ENCODE measurements at places on chromosomes 1 and 21.

DNA sequence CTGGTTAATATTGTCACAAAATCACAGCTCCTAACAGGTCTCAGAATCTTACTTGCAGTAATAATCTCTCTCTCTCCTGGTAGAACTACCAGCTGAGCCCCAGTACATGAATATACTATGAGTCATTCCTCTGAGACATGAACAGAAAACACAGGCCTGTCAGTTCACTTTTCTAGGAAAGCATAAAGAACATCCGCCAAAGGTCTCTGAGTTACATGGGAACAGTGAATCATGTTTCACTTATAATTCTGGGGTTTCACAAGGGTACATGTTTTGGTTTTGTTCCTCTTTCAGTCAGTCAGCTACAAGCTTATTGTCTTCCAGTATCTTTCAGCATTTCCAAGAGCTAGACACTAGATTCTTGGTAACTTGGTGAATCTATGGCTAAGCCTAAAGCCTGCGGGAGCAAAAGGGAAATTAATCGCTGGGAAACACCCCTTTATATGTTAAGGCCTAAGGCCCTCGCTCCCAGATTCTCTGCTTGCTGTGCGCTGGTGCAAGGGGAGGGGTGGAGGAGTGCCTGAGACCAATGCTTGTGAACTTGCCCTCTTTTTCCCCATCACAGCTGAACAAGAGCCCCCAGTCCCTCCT is 31.7 kb downstream of the IFNGR2 start:
- peak; percentile 72 for DNase-seq

- no peak for DNase-seq
Measured at GRCh38 chr1:111497592-111497991, 5.8 kb downstream of the ADORA3 start.

GRCh38 chr1:153322568-153322967 is 9.8 kb upstream of the PGLYRP3 start:
- no peak for DNase-seq

DNA sequence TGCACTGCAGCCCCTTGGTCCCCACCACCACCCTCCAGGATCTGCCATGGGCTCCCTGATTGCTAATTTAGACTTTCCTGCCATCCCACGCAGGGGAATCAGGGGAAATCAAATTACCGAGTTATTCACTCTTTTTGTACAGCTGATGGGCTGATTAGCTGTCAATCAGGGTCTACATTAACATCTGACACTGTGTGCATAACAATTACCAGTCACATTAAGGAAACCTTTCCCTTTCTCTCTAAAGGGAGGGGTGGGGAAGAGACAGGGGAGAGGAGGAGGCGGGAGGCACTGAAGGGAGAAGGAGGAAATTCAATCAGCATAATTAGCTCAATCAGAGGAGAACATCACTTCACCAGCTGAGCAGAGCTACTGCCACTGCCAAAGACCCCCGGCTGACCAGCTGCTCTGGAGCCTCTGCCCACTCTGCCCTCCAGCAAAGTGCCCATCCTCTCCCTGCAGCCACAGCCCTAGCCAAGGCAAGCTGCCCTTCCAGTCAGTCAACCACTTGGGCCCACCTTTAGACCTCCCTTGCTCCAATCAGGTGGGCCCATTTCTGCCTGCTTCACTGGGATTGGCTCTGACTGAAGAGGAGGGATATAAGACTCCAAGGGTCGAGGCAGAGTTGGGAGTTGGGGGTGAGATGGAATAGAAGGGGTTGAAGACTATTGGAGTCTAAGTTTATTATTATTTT is 199.3 kb upstream of the ZC3H12A start:
- DNase-seq: no peak

- no peak for DNase-seq
Measured at GRCh38 chr1:165843304-165843703, 15.9 kb downstream of the UCK2 start.

- DNase-seq: no peak
Measured at GRCh38 chr1:162022626-162023025, 1.0 kb downstream of the OLFML2B start.

GRCh38 chr21:46598581-46599572 is 6.0 kb downstream of the S100B start:
- no peak for DNase-seq

DNA sequence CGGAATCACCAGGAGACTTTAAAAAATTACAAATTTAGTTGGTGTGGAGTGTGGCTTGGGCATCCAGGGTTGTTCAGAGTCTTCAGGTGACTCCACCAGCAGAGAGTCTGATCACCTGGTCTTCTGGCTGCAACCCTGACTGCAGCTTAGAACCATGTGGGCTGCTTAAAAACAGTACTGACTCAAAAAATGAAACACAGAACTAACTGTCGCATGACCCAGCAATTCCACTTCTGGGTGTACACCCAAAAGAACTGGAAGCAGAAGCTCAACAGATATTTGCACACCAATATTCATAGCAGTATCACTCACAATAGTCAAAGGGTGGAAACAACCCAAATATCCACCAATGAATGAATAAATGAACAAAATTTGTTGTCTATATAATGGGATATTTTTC is 17.3 kb downstream of the TLR5 start:
- DNase-seq: no peak

DNA sequence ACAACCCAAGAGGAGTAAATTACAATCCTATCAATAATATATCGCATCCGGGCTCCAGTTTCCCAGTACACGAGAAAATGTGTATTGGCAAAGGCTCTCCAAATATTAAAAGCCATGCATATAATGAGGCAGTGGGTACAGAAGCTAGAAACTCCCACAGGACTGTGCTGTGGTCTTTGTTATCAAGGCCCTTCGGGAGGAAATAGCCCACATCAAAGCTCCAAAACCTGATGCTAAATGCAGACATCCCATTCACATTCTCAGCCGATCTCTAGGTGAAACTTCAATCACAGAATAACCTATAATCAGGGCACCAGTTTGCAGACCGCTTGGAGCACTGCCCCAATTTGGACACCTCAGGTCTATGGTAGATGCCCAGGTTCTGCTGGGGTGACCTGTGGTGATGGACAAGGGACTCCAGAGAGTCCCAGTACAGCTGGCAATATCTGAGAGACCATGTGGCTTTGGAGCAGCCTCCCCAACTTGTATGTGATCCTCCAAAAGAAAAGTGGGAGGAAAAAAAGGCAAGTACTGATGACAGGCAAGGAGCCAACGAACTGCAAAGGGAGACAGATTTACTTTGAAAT is 148.8 kb upstream of the CAMK1G start:
- no peak for DNase-seq

GRCh38 chr1:175560192-175560591 is 183.2 kb downstream of the TNR start:
- DNase-seq: no peak

DNA sequence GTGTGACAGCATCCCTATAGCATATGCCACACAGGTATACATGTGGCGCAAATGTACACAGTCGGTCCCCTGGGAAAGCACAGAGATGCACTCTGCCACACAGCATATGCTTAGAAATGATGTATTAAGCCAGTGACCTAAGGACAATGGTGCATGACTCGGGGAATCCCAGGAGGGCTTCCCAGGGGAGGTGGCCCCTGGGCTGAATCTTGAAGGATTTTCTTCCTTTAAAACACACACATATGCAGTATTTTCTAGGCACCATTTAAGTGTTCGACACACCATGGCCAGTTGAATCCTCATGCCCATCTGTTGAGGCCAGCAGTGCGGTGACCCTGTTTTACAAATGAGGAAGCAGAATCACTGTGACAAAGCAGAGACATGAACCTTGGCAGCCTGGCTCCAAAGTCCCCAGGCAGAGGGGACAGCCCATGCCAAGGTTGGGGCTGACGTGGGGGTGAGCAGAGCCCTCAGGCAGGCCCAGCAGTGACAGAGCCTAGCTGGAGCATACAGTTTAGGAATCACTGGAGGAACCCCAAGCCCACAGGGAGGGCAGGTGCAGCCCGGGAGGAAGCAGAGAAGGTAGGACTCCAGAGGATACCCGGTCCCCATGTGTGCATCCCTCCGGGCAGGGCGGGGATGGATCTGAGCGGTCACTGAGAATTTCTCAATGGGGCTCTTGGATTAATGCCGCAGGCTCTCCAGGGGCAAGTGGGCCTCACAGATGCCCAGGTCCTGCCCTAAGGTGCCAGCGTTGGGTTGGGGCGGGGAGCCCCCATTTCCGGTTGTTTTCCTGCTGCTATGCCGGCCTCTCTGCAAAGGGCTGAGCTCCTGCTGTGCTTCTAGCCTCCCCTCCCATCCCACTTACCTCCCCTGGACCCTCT is 28.4 kb downstream of the WNT3A start:
- DNase-seq: no peak

DNA sequence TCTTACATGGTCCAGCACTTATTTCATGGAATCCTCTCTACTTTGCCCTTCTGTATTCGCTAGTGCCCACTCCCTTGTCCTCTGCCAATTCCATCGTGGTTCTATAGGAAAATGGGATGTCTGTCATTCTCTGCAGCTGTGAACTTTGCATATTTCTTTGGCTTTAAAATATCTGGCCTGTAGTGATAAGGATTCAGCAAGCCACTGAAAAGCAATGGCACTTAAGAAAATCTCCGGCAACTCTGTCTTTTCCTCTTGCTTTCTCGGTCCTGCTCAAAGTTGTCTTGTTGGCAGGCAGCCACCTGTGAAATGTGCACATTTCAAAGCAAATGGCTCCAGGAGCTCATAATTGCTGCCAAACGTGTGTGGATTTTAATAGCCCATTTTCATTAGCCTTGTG is 91.8 kb downstream of the CHD1L start:
- DNase-seq: no peak

- DNase-seq: peak; percentile 35
Measured at GRCh38 chr1:20552728-20553445, 514 bp downstream of the FAM43B start.

- no peak for DNase-seq
Measured at GRCh38 chr1:229098361-229098760, 172.6 kb upstream of the RAB4A start.

DNA sequence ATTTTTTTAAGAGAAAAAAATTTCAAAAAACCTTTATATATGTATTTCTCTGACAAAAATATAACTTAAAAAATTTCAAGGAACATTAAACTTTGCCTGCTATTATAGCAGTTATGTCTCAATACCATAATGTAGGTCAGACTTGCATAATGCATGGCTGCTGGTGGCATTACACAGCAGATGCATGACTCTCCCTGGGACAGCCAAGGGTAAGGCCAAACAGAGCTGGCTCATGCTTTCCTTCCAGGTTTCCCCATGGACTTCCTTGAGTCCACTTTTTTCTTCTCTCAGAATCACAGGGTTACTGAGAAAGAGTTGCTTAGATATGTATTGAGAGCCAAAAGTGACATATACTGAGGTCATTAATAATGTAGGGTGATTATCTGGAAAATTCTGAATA is 43.7 kb downstream of the RHOU start:
- DNase-seq: no peak
